ENCODE measurements at places on chromosomes 7 and 10.

DNA sequence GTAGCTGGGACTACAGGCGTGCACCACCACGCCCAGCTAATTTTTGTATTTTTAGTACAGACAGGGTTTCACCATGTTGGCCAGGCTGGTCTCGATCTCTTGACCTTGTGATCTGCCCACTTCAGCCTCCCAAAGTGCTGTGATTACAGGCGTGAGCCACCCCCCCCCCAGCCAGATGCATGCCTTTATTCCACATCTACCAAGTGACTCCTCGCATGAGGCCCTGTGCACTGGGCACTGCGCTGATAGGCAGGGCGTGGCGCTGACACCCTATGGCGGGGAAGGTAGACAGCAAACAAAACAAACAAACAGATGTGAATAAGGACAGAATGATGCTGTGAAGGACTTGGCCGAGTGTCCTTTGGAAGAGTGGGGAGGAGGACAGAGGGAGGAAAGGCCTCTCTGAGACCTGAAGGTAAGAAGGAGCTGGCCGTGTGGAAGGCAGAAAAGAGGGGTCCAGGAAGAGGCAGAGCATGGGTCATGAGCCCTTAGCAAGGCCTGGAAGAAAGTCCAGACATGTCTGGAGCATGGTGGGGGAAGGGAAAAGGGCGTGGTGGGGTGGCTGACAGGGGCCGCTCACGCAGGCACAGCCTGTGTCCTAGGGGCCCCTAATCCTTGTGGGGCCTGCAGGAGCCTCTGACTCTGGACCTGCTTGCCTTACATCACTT, 47.5 kb upstream of the CACUL1 start:
- DNase-seq, result no peak

- no peak for DNase-seq
These were observed 165.9 kb upstream of the PPP1R3A start for GRCh38 chr7:114084472-114085312.

DNA sequence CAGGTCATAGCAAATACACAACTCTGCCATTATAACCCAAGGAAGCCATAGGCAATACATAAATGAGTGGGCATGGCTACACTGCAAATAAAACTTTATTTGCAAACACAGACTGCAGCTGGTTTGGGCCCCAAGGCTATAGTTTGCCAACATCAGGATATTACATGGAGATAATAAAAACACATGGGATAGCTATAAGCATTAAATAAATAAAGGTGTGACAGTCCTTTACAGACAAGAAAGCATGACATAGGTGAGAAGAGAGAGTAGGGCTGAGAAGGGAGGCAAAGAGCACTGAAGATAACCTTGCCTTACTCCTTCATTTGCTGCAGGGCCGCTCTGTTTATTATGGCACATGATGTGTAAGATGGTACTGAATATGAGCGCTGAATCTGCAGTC, 135.1 kb upstream of the GHITM start:
- DNase-seq, result no peak

GRCh38 chr7:69932034-69932628, 333.9 kb downstream of the AUTS2 start:
- no peak for DNase-seq

DNA sequence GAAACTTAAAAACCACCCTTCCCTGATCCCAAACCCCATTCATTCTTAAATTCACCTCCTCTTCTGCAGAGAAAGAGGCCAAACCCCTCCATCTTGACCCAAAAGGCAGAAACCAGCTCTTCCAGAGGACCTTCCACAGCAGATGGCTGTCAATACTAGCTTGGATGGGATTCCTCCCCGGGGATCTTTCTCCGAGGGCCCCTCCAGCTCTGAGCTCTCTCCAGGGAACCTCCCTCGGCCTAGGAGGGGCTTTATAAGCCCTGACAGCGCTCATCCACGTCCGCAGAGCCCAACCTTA, 5.4 kb downstream of the TNRC18 start:
- no peak for DNase-seq

- DNase-seq, result peak; percentile 11
These were observed 44.8 kb upstream of the EGR2 start for GRCh38 chr10:62860946-62861345.

- DNase-seq, result no peak
These were observed 80.8 kb downstream of the SEC23IP start for GRCh38 chr10:119973281-119973680.

- no peak for DNase-seq
These were observed 4.9 kb downstream of the SMURF1 start for GRCh38 chr7:99139036-99139435.

- no peak for DNase-seq
These were observed 7.6 kb downstream of the ATP5F1C start for GRCh38 chr10:7795605-7796004.

DNA sequence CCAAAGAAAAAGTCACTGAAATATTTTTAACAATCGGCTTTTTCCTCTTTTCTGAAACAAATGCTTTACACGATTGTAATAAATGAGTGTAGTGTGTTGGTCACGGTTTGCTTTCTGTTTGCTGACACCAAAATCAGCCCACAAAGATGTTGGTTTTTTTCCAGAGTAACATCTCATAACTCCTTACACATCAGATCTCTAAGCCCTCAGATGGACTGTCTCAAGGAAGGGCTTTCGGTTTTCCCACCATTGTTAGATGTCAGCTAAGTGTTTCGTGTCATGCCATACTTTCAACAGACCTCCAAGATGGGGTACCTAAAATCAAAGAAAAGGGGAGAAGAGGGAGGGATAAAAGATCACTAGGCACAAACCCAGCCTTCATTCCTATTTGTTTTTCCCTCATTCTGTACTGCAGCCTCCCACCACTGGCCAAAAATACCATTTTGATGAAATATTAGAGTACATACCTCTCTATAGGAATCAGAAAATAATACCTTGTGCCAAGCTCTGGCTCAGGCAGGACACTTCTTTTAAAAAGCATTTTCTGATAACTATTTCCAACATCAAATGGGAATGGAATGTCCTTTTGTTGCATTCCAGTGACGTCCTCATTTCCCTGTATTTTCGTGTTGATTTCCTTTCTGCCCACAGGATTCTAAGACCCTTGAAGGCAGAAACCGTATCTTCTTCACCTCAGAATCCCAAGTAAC, 159.1 kb downstream of the DGKI start:
- no peak for DNase-seq

DNA sequence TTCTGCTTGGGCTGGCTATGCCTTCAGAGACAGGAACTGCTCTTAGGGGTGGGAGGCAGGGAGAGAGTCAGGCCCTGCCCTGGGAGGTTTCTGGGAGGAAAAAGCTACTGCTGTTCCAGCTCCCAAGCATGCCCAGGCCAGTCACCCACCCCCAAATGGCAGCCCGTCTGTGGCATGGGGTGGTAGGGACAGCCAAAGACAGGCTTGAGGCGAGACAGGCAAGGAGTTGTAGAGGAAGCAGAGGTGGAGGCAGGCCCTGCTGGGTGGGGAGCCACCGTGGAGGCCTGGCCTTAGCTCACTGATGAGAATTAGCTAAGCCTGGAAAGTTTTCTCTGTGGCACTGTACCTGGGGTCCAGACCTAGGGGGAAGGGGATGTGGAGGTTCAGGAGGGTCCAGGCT, 6.6 kb upstream of the SAMD8 start:
- DNase-seq, result no peak

GRCh38 chr7:6279341-6279740, 6.9 kb upstream of the CYTH3 start:
- no peak for DNase-seq

DNA sequence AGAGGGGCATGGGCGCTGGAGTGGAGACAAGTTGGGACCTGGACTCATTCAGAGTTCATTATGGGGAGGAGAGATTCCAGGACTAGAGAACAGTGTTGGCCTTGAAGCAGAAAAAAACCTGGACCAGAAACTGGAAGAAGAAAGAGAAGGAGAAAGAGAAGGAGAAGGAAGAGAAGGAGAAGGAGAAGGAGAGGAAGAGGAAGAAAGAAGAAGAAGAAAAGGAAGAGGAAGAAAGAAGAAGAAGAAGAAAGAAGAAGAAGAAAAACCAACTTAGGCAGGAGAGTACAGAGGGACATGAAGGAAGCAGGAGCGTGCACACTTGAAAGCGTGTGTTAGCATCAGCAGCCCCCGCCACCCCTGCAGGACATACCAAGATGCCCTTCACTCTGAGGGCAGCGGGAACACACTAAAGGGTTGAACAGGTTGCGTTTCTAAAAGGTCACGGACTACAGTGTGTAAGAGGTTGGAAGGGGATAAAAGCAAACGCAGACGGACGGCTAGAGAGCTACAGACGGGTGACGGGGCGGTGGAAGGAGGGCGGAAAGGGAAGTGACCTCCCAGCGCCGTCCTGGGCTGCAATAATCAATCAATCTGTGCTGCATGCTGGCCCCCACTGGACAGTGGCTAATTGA, 95.3 kb downstream of the SEC61G start:
- DNase-seq, result no peak

GRCh38 chr7:24346129-24346528, 62.1 kb downstream of the NPY start:
- no peak for DNase-seq

DNA sequence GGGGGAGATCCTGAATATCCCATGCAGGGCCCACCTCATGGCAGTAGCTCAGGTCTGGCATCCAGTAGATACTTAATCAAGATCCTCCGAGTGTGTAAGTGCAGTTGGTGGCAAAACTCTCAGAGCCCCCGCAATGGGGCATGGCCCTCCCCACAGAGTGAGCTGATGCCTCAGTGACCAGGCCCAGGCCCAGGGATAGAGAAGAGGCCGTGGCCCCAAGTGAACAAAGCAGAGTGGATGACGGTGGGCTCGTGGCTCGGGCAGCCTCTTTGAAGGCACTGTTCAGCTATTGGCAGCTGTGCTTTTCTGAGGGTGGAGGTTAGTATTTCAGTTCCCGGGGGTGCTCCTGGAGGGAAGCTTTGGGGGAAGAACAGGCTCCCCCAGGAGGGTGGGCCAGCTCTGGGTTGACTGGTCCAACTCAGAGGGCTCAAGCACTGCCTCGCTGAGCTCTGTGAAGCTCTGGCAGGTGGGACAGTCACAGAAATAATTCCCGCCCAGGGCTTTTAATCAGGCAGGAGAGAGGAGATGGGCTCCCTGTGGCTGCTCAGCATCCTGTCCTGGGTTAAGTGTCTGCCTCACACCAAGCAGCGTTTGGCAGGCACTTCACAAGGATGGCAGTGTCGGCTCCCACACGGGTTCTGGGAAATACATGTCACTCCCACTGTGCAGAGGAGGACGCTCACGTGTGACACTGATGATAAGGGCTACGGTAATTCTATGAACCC, 583.6 kb downstream of the TCERG1L start:
- no peak for DNase-seq

DNA sequence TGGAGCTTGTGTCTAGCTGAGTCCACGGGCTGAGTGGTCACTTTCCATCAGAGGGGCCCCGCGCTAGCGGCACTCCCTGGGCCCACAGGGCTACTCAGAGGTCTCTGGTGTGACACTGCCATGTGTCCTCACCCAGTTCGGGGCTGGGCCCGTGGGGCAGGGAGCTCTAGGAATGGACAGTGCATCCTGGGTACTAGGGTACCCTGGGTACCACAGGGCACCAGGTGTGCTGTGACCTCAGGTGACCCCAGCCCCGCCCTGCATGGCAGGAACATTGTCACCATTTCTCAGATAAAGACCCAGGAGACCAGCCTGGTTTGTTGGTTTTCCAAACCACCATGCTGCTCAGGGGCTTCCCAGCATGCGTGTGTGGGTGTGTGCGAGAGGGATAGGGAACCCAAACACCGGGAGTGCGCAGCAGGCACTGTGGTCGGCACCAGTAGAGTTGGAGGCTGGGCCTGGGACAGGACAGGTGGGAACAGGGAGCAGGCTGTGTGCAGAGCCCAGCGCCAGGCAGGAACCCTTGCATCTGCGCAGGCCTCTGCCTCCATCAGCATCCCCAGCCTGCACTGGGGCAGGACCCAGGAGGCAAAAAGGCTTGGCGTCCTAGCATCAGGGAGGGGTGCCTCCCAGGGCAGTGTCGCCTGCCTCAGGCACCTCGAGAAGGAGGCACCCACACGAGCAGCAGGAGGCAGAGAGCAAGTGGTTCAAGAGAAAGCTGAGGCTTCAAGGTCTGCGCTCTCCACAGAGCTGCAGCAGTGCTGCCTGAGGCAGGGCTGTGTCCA, 19.4 kb upstream of the CSGALNACT2 start:
- DNase-seq, result no peak

- peak; percentile 23 for DNase-seq
These were observed 5.6 kb downstream of the GPR15LG start for GRCh38 chr10:84179059-84179710.

GRCh38 chr7:16271990-16272665, 149.2 kb downstream of the CRPPA start:
- DNase-seq, result no peak

DNA sequence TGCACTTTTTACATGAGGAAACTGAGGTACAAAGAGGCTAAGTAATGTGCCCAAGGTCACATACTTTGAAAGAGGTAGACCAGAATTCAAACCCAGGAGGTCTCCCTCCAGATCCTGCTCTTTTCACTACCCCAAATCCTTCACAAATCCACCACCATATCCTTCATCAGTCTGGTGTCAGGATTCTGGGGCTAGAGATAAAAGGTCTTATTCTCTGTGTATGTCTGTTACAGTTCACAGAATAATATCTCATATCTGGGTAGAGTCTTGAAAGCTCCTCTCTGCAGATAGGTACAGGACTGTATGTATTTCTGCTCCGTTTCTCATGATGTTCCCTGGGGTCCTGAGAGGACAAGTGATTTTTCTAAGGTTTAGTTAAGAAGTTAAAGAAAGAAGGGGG, 4.9 kb downstream of the PIK3CG start:
- no peak for DNase-seq

DNA sequence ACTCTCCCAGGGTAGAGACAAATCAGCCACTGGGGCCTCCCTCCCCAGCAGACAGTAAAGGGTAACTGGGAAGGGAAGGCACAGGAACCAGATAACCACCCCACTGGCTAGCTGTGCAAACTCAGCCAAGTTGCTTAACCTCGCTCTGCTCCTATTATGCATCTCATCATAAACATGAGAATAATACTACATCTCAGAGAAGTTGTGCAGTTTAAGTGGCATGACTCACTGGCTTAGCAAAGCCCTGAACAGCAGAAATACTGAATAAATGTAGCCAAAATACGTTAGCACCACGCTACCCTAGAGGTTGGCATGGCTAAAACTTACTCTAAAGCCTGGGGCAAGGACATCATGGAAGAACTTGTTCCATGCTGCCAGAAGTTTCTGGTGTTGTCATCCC, 128.1 kb upstream of the ANK3 start:
- DNase-seq, result no peak

DNA sequence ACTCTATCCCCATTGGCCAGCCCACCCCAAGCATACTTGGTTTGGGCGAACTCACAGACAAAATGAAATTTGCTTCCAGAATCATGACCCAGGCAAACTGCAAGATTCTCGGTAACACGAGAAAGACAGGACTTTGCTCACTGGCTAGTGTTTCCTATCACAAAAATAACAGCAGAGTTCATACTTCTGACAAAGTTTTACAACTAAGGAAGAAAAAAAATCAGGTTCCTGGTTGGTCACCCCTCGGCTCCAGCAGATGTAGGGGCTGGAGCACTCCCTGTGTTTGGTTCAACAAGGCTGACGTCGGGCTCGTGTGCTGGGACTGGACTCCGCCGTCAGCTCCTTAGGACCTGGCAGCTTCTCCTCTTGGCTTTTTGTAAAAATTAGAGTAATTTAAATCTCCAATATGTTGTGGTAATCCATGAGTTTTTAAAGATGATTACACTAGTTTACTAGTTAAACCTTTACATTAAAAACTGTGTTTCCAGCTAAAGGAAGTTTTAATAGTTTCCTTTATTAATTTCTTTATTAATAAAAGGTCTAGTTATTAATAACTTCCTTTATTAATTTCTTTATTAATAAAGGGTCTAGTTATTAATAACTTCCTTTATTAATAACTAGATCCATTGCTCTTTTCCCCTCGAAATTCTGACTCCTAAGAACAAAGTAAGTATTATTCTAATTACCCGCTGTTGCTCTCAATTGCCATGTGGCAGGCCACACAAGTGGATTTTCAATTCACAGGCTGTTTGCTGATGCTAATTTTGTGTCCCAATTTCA, 115.6 kb upstream of the RNF32 start:
- DNase-seq, result no peak

Data from CD4-positive, alpha-beta T cell treated with Interleukin-17A for 4 hours (primary cell).